ENCODE measurements at places on chromosomes 5 and 9.

DNA sequence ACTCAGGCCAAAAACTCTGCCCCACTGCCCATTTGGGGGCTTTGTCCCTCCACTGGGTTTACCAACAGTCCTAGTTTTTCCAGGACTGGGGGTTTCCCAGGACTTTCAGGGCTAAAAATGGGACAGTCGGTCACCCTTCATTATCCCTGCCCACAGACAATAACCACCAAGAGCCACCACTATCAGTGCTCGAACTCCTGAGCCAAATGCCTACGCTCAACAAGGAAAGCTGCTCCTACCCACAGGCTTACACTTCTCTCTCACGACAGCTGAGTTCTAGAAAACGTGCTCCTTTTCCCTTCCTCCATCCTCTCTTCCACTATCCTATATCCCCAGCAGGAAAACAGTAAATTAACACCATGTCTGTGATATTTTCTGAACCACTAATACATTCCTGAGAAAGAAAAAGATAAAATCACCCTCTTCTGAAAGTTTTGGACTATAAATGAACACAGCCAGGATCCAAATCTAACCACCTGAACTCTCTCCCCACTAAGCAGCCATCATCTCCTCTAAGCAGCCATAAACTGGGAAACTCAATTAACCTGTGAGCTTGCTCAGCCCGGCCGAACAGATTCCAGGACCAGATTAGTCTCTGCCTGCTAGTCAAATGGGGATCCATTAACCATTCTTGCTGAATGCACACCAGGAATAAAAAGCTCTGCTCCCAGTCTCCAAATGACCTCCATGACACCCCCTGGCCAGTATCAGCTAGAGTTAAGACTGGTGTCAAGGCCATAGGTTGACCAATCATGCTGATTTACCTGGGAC lies 41.8 kb downstream of the KLHL3 start:
- DNase-seq: no peak

DNA sequence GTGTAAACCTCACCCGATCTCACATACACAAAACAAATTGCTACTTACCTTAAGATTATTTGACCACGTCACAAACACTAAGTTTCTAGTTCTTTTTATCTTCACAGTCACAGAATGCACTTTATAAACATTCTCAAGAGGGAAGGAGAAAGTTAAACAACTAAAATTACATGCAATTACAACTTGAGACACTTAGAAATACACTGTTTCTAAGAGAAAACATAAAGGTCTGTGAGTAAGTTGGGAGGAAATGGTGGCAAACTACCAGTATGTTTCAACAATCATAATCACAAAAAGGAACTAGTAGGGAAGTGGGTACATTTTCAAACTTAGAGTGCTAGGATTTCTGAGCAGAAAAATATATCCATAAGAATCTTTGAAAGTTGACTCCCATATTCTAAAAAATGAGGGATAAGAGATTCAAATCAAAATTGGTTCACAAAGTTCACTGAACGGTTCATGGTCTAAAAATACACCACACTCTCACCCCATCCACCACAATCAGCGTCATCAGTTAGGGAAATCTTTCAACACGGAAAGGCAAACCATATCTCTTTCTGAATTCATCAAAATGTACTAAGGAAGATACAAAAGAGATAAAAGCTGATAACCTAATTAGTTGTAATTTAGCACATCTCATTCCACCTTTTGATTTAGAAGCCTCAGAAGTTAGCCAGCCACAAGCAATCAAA lies 182.6 kb downstream of the BNC2 start:
- DNase-seq: no peak

GRCh38 chr5:75037106-75037505 lies 15.3 kb downstream of the GCNT4 start:
- no peak for DNase-seq

GRCh38 chr9:104071589-104071988 lies 22.5 kb upstream of the SMC2 start:
- DNase-seq: no peak

DNA sequence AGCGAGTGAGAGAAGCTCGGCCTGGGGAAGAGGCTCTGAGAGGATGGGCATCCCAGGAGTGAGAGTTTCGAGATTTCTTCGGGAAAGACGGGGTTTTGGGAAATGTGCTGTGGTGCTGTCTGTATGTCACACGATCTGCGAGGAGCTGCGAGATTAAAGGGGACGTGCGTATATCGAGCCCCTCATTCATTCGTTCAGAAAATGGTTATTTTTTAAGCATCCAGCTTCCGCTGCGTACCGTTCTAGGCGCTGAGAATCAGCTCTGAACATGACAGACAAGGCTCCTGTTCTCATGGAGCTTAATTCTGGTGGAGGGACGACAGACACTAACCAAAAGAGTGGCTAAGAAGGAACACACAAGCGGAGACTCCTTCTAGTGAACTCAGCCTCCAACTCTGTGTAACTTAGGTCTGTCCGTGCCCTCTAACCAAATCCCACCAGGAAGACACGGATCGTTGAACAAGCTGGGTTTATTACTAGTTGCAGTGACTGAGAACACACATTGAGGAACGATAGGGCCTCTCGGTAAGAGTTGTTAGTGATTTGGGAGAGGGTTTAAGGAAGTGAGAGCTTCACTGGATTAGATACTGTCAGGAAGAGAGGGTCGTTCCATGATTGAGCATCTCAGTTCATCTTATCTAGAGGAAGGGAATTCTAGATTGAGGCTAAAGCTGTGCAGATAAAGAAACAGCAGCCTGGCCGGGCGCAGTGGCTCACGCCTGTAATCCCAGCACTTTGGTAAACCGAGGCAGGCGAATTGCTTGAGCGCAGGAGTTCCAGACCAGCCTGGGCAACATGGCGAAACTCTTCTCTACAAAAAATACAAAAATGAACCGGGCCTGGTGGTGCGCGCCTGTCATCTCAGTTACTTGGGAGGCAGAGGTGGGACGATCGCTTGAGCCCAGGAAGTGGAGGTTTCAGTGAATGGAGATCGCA lies 1.0 kb upstream of the FBXW11 start:
- DNase-seq: no peak

DNA sequence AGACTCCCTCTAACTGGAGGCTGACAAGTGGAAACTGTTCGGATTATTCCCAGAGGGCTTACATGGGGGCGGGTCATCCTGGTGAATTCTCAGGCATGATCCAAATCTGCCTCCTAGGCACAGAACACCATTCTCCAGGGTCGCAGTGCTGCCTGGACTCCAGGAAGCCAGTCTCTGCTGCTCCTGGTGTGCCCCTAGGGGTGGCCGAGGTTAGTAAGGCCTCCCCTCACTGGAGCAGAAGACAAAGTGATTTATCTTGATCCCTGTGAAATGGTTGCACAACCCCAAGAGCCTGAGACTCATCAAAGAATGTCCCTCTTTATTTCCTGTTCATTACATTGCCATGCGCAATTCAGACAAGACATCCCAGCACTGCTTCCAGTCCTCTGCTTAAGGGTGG lies 17.1 kb downstream of the ADGRV1 start:
- DNase-seq: no peak

DNA sequence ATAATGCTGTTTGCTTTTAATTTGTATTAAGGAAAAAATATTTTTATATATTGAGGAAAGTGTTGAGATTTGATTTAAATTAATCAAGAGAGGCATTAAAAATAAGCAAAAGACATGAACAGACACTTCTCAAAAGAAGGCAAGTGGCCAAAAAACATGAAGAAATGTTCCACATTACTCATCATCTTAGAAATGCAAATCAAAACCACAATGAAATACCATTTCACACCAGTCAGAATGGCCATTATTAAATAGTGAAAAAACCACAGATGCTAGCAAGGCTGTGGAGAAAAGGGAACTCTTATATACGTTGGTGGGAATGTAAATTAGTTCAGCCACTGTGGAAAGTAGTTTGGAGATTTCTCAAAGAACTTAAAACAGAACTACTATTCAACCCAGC lies 45.9 kb downstream of the RANBP17 start:
- DNase-seq: no peak
